PC-3 (cell line): ENCODE measurements at places on chromosomes 1 and 21. TPM values are rescaled to one million over a fixed set of nuclear protein-coding genes. Genes with fewer than 3 reads are reported as not detected.

The PTPRC gene
- 0.11 TPM in 1 of 2 replicates, not detected in the other for total RNA-seq

The MTARC2 gene
- total RNA-seq, result 13.3 and 17.7 TPM in 2 replicates

The LIN28A gene
- total RNA-seq, result not detected in 2 replicates

The CD48 gene
- not detected in 2 replicates for total RNA-seq

The VWA1 gene
- total RNA-seq, result 59.1 and 74.5 TPM in 2 replicates

The NOTCH2NLA gene
- 69.6 and 93.9 TPM in 2 replicates for total RNA-seq

The CDC7 gene
- 10.0 and 11.1 TPM in 2 replicates for total RNA-seq

The TFF3 gene
- total RNA-seq, result 2.8 and 9.1 TPM in 2 replicates

The HPCAL4 gene
- 0.04 and 0.12 TPM in 2 replicates for total RNA-seq

The IVL gene
- total RNA-seq, result 0.55 and 1.0 TPM in 2 replicates

The AGT gene
- total RNA-seq, result 0.35 TPM in 1 of 2 replicates, not detected in the other

The CD53 gene
- total RNA-seq, result not detected in 2 replicates

The LRRC38 gene
- total RNA-seq, result 2.6 and 4.8 TPM in 2 replicates

The KRTAP12-4 gene
- total RNA-seq, result not detected in 2 replicates

The FHAD1 gene
- 0.95 and 1.4 TPM in 2 replicates for total RNA-seq

The CHI3L2 gene
- total RNA-seq, result 0.55 TPM in 1 of 2 replicates, not detected in the other

The HAO2 gene
- not detected in 2 replicates for total RNA-seq

The TACSTD2 gene
- total RNA-seq, result 94.2 and 129 TPM in 2 replicates

The HRNR gene
- not detected in 2 replicates for total RNA-seq

The ZNF695 gene
- 14.7 and 15.8 TPM in 2 replicates for total RNA-seq

The KRTAP11-1 gene
- total RNA-seq, result not detected in 2 replicates

The PLPPR5 gene
- 2.1 and 2.7 TPM in 2 replicates for total RNA-seq

The LYPD8 gene
- not detected in 2 replicates for total RNA-seq

The UBIAD1 gene
- 14.5 and 14.8 TPM in 2 replicates for total RNA-seq

The PKLR gene
- not detected in 2 replicates for total RNA-seq

The LMOD1 gene
- 0.06 and 0.07 TPM in 2 replicates for total RNA-seq

The SPATA21 gene
- not detected in 2 replicates for total RNA-seq

The PARS2 gene
- total RNA-seq, result 3.5 and 5.0 TPM in 2 replicates

The OR2T29 gene
- not detected in 2 replicates for total RNA-seq

The NRAS gene
- 12.6 and 15.1 TPM in 2 replicates for total RNA-seq

The CFAP141 gene
- not detected in 2 replicates for total RNA-seq

The HSD11B1 gene
- not detected in 2 replicates for total RNA-seq

The TMEM201 gene
- total RNA-seq, result 13.8 and 18.4 TPM in 2 replicates

The ARID1A gene
- total RNA-seq, result 43.8 and 78.0 TPM in 2 replicates

The AADACL3 gene
- total RNA-seq, result not detected in 2 replicates

The NES gene
- 58.2 and 70.0 TPM in 2 replicates for total RNA-seq

The BTBD19 gene
- total RNA-seq, result 0.58 and 4.3 TPM in 2 replicates

The DUSP12 gene
- 82.2 and 97.6 TPM in 2 replicates for total RNA-seq
